Spinal cord (tissue), 10 donors: ENCODE measurements at places on chromosomes 13 and 19. TPM values are rescaled to one million over a fixed set of nuclear protein-coding genes. Genes with fewer than 3 reads are reported as not detected.

DNA sequence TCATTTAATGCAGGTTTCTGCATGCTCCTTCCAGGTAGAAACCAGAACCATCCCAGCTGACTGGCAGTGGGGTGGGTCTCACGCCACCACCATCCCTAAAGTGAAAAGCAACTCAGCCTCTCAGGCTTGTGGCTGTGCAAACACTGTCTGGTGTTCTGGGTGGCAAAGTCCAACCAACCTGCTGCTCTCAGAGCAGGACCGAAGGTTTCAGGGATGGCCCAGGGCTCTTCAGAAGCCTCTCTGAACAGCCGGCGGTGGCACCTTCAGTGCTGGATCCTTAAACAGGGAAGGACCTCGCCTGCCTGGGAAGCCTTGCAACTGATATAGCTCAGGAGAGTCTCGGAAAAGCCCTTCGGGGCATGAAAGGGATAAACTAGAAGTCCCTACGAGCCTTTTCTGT, 100.8 kb downstream of the COL4A1 start:
- DNase-seq, result no peak
- H3K4me1 ChIP-seq, result no peaks in the 10 kb centered on the region
- no peaks in the 10 kb centered on the region for H3K27me3 ChIP-seq
- no peak overlapping the region for H3K4me3 ChIP-seq

DNA sequence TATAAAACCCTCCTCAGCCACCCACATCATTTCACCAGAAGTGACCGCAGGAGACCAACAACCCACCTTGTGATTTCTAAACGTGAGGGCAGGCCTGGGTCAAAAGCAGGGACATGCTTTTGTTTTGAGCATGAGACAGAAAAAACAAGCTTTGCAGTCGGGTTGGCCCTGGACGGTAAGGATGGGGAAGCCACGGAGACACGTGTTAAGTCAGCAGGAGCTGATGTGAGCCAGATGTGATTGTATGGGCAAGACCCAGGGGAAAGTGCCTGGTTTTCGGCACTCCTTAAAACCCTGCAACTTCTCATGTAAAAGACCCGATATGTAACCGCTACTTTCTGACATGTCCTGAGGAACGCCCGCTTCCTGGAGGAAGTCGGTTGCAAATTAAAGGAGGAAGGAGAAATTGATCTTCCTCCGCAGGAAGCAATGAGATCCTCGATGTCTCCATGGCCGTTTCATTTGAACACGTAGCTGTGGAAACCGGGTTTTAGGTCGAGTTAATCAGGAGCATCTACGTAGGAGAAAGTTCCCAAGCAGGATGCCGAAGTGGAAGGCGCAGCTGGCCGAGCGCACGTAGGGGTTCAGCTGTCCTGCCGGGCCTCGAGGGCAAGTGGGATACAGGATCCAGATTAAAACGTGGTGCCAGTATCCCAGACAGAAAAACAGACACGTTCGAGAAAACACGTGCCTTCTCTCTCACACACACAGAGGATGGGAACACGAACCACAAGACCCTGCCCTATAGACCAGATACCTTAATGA, 40.5 kb upstream of the POMP start:
- no peaks in the 10 kb centered on the region for H3K4me1 ChIP-seq
- H3K27ac ChIP-seq, result no peak overlapping the region
- no peak for DNase-seq

DNA sequence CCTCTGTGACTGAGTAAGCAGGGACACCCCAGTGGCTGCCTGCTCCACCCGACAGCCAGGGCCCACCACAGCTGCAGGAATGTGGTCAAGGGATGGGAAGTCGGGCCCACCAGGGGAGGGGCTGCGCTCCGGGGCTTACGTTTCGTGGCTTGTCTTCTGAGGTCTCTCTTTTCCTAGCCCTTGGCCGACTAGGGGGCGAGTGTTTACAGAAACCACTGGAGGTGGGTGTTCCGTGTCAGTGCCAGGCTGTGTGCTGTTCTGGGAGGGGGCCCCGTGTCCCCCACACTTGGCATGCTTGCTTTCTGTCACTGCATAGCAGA, 4.5 kb downstream of the ADAT3 start:
- no peaks in the 10 kb centered on the region for H3K27me3 ChIP-seq
- H3K36me3 ChIP-seq, result peaks cover 69% of the 10 kb centered on the region
- no peak for DNase-seq
- no peak overlapping the region for H3K27ac ChIP-seq
- H3K4me3 ChIP-seq, result no peak overlapping the region

Gene CGB5
- not detected for total RNA-seq

Gene METTL21C
- not detected for total RNA-seq

GRCh38 chr19:15696654-15697194, 23.8 kb downstream of the CYP4F12 start:
- no peak overlapping the region for H3K4me3 ChIP-seq
- no peaks in the 10 kb centered on the region for H3K36me3 ChIP-seq
- H3K4me1 ChIP-seq, result no peaks in the 10 kb centered on the region
- no peak for DNase-seq
- H3K27me3 ChIP-seq, result peaks cover 3% of the 10 kb centered on the region

Gene NCAN
- total RNA-seq, result 184 TPM

- DNase-seq, result no peak
- no peaks in the 10 kb centered on the region for H3K4me1 ChIP-seq
- no peaks in the 10 kb centered on the region for H3K36me3 ChIP-seq
- H3K27me3 ChIP-seq, result peaks cover 3% of the 10 kb centered on the region
- no peak overlapping the region for H3K4me3 ChIP-seq
- no peak overlapping the region for H3K27ac ChIP-seq
Observed at GRCh38 chr19:37885392-37885791, 21.0 kb downstream of the WDR87 start.

Gene RDH8
- total RNA-seq, result not detected

Gene ZNF221
- total RNA-seq, result 18.3 TPM

- no peaks in the 10 kb centered on the region for H3K27me3 ChIP-seq
- peak within 1 kb of the TSS; percentile 35 for H3K4me3 ChIP-seq
- H3K36me3 ChIP-seq, result peaks cover 8% of the 10 kb centered on the region
- H3K27ac ChIP-seq, result no peak within 1 kb of the TSS
Observed at GRCh38 chr19:41376241-41376997, at the start of gene TMEM91. TSS of gene TMEM91 (plus strand) at chr19:41376533. CDS start at chr19:41378310, 1,777 bp downstream.

- H3K27me3 ChIP-seq, result no peaks in the 10 kb centered on the region
- H3K4me3 ChIP-seq, result no peak overlapping the region
- H3K27ac ChIP-seq, result no peak overlapping the region
- H3K36me3 ChIP-seq, result no peaks in the 10 kb centered on the region
- no peaks in the 10 kb centered on the region for H3K4me1 ChIP-seq
Observed at GRCh38 chr19:23771316-23771715, 12.6 kb upstream of the ZNF681 start.

Gene TMEM147
- total RNA-seq, result 58.2 TPM

- no peaks in the 10 kb centered on the region for H3K27me3 ChIP-seq
- no peak overlapping the region for H3K27ac ChIP-seq
- H3K4me1 ChIP-seq, result no peaks in the 10 kb centered on the region
- H3K4me3 ChIP-seq, result no peak overlapping the region
- H3K36me3 ChIP-seq, result no peaks in the 10 kb centered on the region
- DNase-seq, result no peak
Observed at GRCh38 chr19:49374665-49375434, 11.2 kb downstream of the DKKL1 start.

- no peak overlapping the region for H3K27ac ChIP-seq
- DNase-seq, result no peak
- H3K4me3 ChIP-seq, result no peak overlapping the region
- H3K27me3 ChIP-seq, result no peaks in the 10 kb centered on the region
Observed at GRCh38 chr19:52658595-52658994, 20.4 kb upstream of the ZNF83 start.

- DNase-seq, result no peak
- H3K4me1 ChIP-seq, result no peaks in the 10 kb centered on the region
- no peaks in the 10 kb centered on the region for H3K36me3 ChIP-seq
- H3K4me3 ChIP-seq, result no peak overlapping the region
Observed at GRCh38 chr13:34627509-34628208, 314.4 kb upstream of the NBEA start.

Gene ZNF441
- 23.4 TPM for total RNA-seq

DNA sequence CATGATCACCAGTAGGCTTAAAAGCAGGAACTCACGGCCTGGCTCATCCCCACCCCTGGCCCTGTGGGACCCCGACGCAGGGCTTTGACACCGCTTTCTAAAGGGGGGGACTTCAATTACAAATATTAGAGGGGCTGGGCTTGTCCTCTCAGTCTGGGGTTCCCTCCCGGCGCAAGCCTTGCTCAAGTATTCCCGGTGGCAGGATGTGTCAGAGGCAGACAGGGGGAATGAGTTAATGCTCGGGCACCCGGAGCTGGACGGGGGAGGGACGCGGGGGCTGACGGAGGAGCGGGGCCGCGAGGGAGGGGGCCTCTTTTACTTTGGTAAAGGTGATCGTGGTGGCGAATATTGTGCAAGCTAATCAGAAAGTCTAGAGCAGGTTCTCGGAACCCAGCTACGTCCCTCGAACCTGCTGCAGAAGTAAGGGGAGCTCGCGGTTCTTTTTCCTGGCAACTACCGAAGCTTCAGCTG, 1.1 kb downstream of the FGF14 start:
- peaks cover 14% of the 10 kb centered on the region for H3K4me1 ChIP-seq
- H3K4me3 ChIP-seq, result peak overlapping the region; percentile 65
- no peaks in the 10 kb centered on the region for H3K36me3 ChIP-seq
- H3K27ac ChIP-seq, result no peak overlapping the region
- peaks cover 11% of the 10 kb centered on the region for H3K27me3 ChIP-seq

Gene LIM2
- total RNA-seq, result not detected

- H3K36me3 ChIP-seq, result no peaks in the 10 kb centered on the region
- H3K27me3 ChIP-seq, result no peaks in the 10 kb centered on the region
- no peak overlapping the region for H3K27ac ChIP-seq
- no peak for DNase-seq
- no peaks in the 10 kb centered on the region for H3K4me1 ChIP-seq
Observed at GRCh38 chr13:48448959-48449614, 36.2 kb upstream of the LPAR6 start.

DNA sequence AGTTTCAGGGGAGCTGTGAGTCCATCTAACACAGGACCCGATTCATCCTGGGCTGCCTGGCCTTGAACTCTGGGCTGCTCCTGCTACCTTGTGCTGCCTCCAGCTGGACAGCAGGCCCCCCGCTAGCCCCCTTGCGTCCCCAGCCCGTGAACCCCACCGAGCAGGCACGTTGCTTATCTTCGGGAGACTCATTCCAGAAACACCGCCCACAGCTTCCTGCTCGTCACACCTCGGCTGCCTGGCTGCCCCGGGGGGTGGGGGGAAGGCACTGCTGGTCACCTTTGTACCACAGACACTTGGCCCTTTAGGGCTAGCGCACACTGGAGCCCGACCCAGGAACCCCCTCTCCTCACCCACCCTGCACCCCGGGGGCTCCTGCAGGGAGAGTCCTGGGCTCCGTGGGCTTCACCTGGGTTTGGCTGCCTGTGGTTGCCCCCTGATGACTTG, 48.1 kb downstream of the CRTC1 start:
- no peak overlapping the region for H3K4me3 ChIP-seq
- peaks cover 43% of the 10 kb centered on the region for H3K4me1 ChIP-seq
- H3K27ac ChIP-seq, result no peak overlapping the region
- peaks cover 42% of the 10 kb centered on the region for H3K36me3 ChIP-seq
- H3K27me3 ChIP-seq, result no peaks in the 10 kb centered on the region
- DNase-seq, result no peak

Gene ZNF112
- total RNA-seq, result 15.0 TPM

DNA sequence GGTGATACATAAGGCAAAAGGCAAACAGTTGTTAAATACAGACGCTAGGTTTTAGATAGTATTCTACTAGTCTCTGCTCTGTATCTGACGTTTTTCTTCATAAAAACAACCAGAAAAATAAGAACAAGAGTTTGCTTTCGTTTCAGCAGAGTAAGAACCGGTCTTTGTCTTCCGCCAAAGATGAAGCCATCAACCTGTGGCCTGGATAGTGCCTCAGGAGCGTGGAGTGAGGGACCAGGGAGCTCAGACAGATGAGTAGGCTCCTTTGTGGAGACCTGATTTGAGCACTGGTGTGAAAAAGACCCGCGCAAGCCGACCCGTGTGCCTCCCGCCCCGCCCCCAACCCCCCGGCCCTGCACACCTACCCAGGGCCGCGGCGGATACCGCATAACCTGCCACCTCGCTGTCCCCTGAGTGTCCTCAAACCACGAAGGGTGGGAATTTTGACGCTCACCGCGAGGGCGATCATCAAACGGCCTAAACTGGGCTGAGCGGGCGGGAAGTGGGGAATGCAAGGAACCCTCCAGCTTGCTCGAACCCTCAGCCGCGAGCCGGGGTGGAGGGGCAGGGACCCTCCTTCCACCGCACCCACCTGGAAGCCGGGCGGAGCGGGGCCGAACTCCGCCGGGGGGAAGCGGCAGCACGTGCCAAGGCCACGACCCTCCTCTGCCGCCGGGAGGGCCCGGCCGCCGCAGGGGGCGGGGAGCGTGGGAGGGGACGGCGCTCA, 866 bp upstream of the LMO7 start:
- no peak for DNase-seq
- no peaks in the 10 kb centered on the region for H3K36me3 ChIP-seq
- peaks cover 12% of the 10 kb centered on the region for H3K4me1 ChIP-seq

DNA sequence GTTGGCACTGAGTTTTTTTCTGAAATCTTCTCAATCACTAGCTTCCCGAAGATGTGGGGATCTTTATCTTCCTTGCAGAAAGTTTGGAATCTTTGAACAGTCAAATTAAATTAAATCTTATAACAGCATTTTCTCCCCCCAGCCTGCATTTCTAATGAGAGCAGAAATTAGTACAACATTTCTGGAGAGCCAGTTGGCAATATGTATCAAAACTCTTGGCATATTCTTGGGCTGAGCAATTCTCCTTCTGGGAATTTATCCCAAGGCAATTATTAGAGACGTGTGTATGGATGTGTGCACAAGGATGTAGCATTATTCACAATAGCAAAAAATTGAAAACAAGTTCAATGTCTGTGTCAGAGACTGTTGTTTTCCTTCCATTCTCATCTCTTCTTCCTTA, 159.5 kb downstream of the OLFM4 start:
- H3K27ac ChIP-seq, result no peak overlapping the region
- H3K4me3 ChIP-seq, result no peak overlapping the region
- DNase-seq, result no peak
- no peaks in the 10 kb centered on the region for H3K36me3 ChIP-seq
- H3K27me3 ChIP-seq, result peaks cover 2% of the 10 kb centered on the region
- H3K4me1 ChIP-seq, result no peaks in the 10 kb centered on the region

DNA sequence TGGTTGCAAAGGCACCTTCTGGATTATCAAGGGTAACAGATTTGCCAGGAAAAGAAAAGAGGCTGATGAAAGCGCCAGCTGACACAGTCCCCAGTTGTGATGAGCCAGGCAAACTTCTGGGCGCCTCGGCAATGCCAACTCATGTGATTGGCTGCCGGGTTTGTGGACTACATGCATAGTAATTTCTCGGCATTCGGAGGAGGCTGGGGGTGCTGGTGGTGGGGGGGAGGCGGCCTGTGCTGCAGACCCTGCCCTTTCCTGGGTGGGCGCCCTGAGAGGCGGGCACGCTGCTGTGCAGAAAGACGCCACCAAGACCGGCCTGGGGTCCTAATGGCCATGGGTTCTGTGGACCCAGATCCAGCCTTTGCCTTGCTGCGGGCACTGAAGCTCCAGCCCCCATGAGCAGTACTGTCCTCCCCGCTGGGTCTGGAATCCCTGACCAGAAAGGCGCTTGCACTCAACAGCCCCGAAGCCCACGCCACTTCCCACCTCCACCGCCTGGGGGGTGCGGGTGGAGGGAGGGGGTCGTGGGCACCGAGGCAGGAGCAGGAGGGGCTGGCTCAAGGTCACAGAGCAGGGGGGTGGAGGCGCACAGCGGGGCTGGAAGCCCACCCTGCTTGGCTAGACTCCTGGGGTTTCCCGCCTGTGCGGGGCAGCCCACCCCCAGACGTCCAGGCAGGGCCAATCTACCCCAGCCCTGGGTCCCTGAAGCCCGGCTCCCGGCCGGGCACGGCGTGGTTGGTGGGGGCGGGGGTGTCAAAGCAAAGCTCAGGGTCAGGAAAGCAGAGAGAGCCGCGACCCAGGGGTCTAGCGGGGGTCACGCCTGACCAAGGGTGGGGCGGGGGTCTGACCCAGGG, 1.0 kb downstream of the DIRAS1 start:
- peak overlapping the region; percentile 40 for H3K27ac ChIP-seq
- DNase-seq, result no peak
- H3K4me3 ChIP-seq, result peak overlapping the region; percentile 48
- H3K27me3 ChIP-seq, result peaks cover 5% of the 10 kb centered on the region
- peaks cover 40% of the 10 kb centered on the region for H3K4me1 ChIP-seq
